Hematopoietic multipotent progenitor cell treated with erythropoietin and hydrocortisone succinate and interleukin-3 and kit ligand, for 8 days (in vitro differentiated cells): ENCODE measurements at places on chromosomes 7 and 10.

GRCh38 chr7:99409192-99409572 lies 413 bp downstream of the BUD31 start:
- peak; percentile 43 for DNase-seq

GRCh38 chr10:70604106-70604505 lies 1.6 kb upstream of the PRF1 start:
- DNase-seq, result no peak

DNA sequence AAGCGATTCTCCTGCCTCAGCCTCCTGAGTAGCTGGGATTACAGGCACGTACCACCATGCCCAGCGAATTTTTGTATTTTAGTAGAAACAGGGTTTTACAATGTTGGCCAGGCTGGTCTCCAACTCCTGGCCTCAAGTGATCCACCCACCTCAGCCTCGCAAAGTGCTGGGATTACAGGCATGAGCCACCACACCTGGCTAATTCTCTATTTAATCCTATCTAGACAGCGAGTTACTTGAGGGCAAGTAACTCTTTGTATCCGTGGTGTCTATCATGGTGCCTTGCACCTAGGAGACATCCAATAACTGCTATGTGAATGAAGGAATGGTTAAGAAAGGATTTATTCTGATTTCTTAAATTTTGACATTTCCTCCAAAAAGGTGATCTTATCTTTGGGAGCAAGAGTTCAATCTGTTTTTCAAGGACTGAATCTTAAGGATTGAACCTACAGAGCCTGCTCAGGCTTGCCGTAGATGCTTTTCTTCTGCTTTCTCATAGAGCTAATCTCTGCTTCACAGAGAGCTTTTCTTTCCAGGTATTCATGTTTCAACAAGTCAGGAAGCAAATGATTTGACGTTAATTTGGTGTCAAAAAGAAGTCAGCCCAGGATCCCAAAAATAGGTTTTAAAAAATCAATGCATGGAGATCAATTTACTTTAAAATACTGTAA lies 101.6 kb downstream of the CUL2 start:
- no peak for DNase-seq

GRCh38 chr10:526651-527312 lies 162.7 kb downstream of the DIP2C start:
- no peak for DNase-seq

GRCh38 chr7:3200504-3200903 lies 100.5 kb upstream of the SDK1 start:
- DNase-seq, result peak; percentile 29

GRCh38 chr10:93154531-93154930 lies 80.8 kb downstream of the CYP26A1 start:
- no peak for DNase-seq

GRCh38 chr7:101634196-101634717 lies 5.2 kb upstream of the MYL10 start:
- no peak for DNase-seq

DNA sequence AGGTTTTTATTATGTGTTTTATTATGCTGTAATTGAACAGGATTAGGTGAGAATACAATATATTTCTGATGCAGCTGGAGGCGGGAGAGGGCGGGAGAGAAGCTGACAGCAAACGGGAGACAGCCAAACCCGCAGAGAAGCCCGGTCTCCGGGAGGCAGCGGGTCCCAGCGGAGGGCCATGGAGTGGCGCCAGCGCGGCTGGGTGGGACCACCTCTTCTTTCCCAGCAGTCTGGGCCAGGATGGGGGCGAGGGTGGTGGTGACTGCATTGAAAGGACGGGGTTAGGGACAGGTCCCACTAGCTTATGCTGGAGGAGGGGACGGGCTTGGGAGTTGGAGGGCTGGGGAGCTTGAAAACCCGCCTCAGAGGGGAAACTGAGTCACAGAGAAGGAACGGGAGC lies 14.5 kb upstream of the KAZALD1 start:
- DNase-seq, result no peak

DNA sequence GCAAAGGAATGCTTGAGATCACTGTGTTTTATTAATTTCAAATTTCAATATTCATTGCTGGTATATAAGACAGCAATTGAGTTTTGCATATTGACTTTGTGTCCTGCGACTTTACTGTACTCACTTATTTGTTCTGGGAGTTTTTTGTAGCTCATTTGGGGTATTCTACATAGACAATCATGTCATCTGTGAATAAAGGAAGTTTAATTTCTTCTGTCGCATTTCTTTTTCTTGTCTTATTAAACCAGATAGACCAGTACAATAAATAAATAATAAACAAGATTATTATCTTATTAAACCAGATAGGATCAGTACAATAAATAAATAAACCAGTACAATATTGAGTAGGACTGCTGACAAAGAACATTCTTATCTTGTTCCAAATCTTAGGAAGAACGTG lies 448.2 kb downstream of the RPS24 start:
- DNase-seq, result no peak

DNA sequence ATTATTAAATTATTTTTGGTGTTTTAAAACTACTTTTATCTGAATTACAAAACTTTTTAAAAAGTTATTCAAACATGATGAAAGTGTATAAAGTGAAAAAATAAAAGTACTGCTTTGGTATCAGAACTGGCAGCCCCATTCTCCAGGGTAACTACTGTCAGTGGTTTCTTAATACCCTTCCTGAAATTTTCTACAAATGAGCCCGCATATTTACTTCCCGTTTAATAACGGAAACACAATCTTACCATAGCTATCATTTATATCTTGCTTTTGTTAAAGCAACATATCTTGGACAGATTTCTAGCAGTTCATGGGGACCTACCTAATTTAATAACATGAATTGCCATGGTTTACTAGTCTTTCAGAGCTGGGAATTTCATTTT lies 249.9 kb downstream of the RNLS start:
- no peak for DNase-seq

DNA sequence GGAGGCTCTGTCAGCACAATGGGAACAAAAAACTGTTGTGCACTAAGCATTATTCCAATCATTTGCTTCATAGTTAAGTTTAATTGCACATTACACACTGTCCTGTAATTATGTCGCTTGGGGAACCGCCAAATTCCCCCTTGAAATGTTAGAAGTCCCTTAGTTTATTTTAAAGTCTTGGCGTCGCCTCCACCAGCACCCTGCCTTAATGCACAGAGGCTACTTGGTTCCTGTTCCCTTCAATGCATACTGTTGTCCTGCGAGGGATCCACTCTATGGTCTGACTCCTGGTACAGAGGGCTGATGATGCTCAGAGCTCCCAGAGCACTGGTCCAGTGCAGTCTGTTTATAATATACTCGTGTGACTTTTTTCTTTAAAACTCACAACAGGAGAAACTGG lies 330.7 kb downstream of the ELMO1 start:
- no peak for DNase-seq

- DNase-seq, result peak; percentile 72
Measured at GRCh38 chr10:33125522-33126517, 167.8 kb upstream of the ITGB1 start.

GRCh38 chr10:77332256-77332655 lies 305.4 kb downstream of the KCNMA1 start:
- no peak for DNase-seq

GRCh38 chr10:132363921-132364593 lies 32.1 kb downstream of the LRRC27 start:
- no peak for DNase-seq

DNA sequence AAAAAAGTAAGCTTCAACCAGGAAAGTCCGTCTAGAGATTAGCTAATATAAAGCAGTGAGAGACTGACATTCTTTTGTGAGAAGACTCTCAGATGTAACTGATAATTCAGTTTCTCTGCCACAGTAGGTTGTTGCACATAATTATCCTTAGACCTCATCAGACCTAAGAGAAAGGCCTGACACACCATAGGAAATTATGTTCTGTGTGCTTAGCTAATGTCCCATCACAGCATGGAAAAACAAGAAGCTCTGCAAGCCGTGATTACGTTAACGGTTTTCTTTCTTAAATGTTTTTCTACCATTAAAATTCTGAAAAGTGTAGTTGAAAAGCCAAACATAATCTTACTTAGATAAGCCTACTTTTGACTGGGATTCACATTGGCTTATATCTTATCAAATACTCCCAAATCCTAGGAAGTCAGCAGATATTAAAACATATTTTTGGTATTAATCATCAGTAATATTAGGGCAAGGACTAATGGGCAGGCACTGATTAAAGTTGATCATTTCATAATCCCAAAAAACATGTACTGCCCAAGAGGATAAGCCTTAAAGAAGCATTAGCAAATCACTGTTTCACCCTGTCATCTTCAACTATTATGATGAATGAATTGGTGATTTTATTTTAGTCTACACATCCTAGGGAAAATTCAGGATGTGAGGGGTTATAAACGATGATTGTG lies 5.2 kb downstream of the CSTF2T start:
- no peak for DNase-seq

GRCh38 chr7:93913197-93913596 lies 6.8 kb downstream of the GNGT1 start:
- no peak for DNase-seq

- no peak for DNase-seq
Measured at GRCh38 chr7:152173372-152174070, 148.0 kb downstream of the GALNT11 start.

- no peak for DNase-seq
Measured at GRCh38 chr10:106614293-106614692, 550.2 kb downstream of the SORCS1 start.

GRCh38 chr7:86598311-86598710 lies 45.4 kb upstream of the GRM3 start:
- DNase-seq, result no peak

- DNase-seq, result peak; percentile 91
Measured at GRCh38 chr10:43461950-43462349, 25.0 kb downstream of the ZNF487 start.

DNA sequence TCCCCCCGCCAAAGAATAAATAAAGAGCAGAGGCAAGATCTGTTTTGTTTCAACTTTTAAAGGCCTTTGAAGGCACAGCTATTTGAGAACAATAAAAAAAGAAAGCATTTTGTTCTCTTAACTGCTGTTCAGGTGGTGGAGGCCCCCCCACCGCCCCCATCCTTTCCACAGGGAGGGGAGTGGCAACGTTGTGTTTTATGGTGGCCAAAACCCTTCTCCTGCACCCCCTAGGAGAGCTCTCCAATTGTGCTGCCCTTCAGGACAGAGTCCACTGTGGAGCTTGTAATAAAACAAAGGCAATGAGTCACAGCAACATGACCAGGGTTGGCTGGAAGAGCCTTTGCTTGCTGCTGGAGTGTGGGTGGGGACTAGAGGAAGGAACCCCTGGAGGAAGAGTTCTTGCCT lies 987.9 kb downstream of the KCNMA1 start:
- no peak for DNase-seq

DNA sequence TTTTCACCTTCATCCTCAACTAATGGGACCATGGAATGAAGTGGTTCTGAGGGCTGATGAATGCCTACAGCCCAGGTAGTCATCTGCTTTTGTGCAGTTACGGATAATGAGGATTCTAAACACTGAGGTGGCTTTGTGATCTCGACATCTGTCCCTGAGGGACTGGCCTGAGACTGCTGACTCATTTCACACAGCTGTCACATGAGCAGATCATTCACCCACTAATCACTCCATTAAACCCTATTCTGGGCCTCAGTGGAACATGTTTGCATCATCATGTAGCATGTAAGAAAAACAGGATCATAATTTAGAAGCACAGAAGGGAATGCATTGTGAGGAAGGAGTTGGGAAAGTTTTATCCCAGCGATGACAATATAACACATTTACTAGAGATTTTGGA lies 79.4 kb upstream of the FEZF1 start:
- DNase-seq, result no peak

DNA sequence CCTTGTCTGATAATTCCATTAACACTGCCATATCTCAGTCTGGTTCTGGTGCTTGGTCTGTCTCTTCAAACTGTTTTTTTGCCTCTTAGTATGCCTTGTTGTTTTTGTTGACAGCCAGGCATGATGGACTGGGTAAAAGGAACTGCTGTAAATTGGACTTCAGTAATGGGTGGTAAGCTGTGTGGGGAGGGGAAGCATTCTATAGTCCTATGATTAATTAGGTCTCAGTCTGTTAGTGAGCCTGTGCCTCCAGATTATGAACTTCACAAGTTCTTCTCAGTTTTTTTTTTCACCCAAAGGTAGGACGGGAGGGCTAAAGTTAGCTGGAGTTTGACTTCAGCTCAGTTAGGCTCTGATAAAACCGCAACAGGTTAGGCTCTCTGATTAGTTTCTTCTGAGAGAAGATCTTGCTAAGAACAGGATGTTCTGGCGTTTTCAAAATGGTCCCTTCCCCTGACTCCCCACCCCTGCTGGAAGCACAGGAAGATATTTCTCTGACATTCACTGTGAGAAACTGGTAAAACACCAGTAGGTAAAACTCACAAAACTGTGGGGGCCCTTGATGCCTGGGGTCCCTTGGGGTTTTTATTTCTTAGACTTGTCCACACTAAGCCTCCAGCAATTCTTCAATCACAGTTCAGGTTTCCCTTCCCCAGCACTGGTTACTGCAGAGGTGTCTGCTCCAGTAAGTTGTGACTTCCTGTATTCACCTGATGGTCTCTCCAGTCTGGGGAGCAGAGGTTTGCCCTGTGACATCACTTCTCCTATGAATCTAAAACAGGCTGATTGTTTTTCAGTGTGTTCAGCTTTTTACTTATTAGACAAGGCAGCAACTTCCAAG lies 43.3 kb upstream of the CCDC71L start:
- no peak for DNase-seq

DNA sequence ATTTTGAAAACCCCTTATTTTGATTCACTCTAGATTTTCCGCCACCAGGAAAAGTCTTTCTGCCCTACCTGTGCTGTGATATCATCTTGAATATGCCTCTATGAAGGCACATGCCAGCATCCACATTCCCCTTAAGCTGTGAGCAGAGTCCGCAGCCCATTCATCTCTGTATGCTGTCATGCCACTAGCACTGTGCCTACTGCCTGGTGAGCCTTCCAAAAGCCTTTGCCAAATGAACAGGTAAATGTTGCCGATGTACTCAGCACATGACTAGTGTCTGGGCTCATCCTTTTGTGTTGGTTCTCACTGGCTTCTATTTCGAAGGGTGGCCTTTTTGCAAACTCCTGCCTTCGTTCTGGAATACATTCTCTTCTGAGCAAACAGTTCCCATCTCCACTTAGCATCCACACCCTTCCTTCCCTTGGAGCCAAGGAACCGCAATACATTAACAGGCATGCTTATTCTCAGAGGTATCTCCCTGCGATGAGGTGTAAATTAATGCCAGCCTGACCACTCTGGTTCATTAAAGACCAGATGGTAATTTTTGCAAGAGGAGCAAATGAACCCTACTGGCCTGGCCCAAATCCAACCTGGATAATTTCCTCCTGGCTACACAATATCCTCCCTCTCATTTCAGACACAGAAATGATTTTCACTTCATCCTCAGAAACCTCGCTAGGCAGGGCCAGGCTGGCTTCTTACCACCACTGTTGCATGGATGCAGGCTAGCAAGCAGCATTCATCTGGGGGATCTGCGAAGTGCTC lies 339.7 kb upstream of the NFE2L3 start:
- DNase-seq, result no peak
